ENCODE measurements at places on chromosomes 3 and 15.

GRCh38 chr3:183341545-183342288 lies 86.7 kb downstream of the MCF2L2 start:
- DNase-seq, result no peak

GRCh38 chr15:91733661-91734060 lies 119.8 kb upstream of the SLCO3A1 start:
- DNase-seq, result no peak

- DNase-seq, result no peak
These were observed 87.0 kb upstream of the ALDH1L1 start for GRCh38 chr3:126267169-126267975.

- DNase-seq, result no peak
These were observed 5.2 kb downstream of the EXOSC7 start for GRCh38 chr3:44981220-44981619.

DNA sequence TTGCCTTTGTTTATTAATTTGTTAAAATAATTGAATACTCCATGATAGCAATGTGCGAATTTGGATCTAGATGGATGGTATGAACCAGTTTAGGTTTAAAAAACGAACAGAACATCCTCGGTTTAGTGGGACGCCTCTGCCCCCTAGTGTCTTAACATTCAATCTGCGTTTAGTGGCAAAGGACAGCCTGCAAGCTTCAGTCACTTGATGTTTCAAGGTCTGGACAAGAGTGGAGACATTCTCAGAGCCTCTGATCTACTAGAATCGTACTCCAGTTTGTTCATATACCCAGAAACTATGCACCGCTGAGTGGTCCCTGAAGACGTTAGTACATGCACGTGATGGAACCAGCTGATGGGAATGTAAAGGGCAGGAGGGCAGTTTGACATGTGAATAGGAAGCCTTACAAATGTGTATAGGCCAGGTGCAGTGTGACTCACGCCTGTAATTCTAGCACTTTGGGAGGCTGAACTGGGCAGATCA lies 17.8 kb upstream of the ATP13A4 start:
- peak; percentile 33 for DNase-seq

GRCh38 chr3:197576838-197577237 lies 21.1 kb upstream of the BDH1 start:
- no peak for DNase-seq

Data from activated CD4-positive, alpha-beta T cell treated with anti-CD3 and anti-CD28 coated beads, Interleukin-2, amount 50 U/mL, for 4 hours (primary cell).